ENCODE measurements at places on chromosomes 5 and 9.
A peak's percentile ranks its signal among the peaks of the same experiment; 100 is the strongest.

- no peak for DNase-seq
Observed at GRCh38 chr9:87710443-87710842, 15.5 kb upstream of the CTSL start.

GRCh38 chr9:93820667-93821306 is 134.4 kb downstream of the BARX1 start:
- no peak for DNase-seq

GRCh38 chr5:144125163-144125726 is 45.2 kb downstream of the YIPF5 start:
- peak; percentile 8 for DNase-seq

DNA sequence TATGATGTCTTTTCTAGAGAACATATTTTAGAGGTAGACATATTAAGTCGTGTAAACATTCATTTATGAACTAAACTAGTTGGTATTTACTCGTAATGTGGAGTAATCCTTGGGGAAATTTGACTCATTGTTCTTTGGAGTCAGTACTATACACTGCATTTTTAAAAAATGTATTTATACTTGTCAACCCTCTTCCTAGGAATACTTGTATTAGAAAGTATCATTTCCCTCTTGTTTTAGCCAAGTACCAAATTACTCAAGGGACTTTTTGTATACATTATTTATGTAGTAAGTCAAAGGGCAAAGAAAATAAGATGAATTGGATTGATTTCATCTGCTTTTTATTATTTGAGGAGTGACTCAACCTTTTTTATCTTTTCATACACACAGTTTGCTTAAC is 248.1 kb upstream of the IZUMO3 start:
- DNase-seq: no peak

All from A172 (cell line).